ENCODE measurements at places on chromosomes 3 and 15. TPM values are rescaled to one million over a fixed set of nuclear protein-coding genes. Genes with fewer than 3 reads are reported as not detected.

Gene SCN11A
- total RNA-seq, result not detected

Gene DPPA2
- not detected for total RNA-seq

Gene CAMKV
- not detected for total RNA-seq

Gene GATA2
- 7.0 TPM for total RNA-seq

Gene C3orf52
- total RNA-seq, result 2.9 TPM

Gene SLC27A2
- 18.7 TPM for total RNA-seq

Gene LINGO1
- 0.14 TPM for total RNA-seq

Gene SLCO2A1
- not detected for total RNA-seq

Gene GOLGA8H
- 2.3 TPM for total RNA-seq

Gene CLDN16
- 0.78 TPM for total RNA-seq

All from NCI-H460 (cell line).